ENCODE measurements at places on chromosomes 4 and X.
A peak's percentile ranks its signal among the peaks of the same experiment; 100 is the strongest.

DNA sequence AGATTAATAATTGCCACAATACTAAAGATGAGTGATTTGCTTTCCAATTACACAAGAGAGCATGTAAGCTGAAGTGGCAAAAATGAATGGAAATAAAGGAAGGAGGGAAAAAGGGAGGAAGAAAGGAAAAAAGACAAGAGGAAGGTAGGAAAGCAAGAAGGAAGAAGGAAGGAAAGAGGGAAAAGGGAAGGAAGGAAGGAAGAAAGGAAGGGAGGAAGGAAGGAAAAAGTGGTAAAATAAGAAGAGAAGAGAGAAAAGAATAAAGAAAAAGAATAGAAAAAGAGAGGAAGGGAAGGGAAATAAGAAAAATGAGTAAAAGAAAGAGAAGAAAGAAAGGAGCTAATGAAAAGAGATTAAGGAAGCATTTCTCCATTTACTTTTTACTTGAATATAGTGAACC lies 4.6 kb downstream of the NDST4 start:
- DNase-seq: no peak

DNA sequence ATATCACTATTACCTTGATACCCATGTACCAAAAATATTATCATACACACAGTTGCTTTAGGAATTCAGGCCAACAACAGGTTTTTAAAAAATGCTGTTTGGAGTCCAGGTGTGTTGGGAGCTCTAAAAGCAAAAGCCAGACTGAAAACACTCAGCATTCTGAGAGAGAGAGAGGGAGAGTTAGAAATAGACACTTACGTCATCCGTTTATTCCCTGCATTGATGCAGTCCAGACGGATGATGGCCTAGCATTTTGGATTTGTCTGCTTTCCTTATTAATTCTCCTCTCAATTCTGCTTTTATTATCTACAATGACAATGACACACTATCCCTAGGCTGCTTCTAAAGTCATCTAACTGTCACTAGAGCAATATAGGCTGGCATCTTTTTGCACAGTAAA lies 358.3 kb upstream of the BOD1L1 start:
- DNase-seq: no peak

GRCh38 chrX:21847342-21847741 lies 7.9 kb downstream of the MBTPS2 start:
- no peak for DNase-seq

GRCh38 chr4:47122592-47123291 lies 91.4 kb downstream of the GABRB1 start:
- peak; percentile 24 for DNase-seq
